ENCODE measurements at places on chromosomes 12 and 14. TPM values are rescaled to one million over a fixed set of nuclear protein-coding genes. Genes with fewer than 3 reads are reported as not detected.

DNA sequence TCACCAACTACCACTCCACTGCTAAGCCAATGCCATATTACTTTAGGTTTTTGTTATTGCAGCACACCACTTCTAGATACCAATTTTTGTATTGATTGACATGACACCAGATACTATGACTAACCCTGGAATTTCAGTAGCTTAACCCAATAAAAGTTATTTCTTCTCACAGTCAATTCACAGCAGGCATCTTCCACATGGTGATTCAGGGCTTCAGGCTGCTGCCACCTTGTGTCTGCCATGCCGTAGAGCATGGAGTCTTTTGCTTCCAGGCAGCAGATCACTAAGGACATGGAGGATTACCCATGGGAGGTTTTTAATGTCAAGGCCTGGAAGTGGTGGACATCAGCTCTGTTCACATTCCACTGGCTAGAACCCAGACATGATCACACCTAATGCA lies 56.4 kb upstream of the LTA4H start:
- H3K27ac ChIP-seq = no peak overlapping the region
- H3K4me3 ChIP-seq = no peak overlapping the region
- DNase-seq = no peak
- no peaks in the 10 kb centered on the region for H3K27me3 ChIP-seq

GRCh38 chr12:40335991-40336390 lies 111.2 kb downstream of the LRRK2 start:
- H3K27ac ChIP-seq = no peak overlapping the region
- DNase-seq = no peak
- H3K4me3 ChIP-seq = no peak overlapping the region
- no peaks in the 10 kb centered on the region for H3K4me1 ChIP-seq

DNA sequence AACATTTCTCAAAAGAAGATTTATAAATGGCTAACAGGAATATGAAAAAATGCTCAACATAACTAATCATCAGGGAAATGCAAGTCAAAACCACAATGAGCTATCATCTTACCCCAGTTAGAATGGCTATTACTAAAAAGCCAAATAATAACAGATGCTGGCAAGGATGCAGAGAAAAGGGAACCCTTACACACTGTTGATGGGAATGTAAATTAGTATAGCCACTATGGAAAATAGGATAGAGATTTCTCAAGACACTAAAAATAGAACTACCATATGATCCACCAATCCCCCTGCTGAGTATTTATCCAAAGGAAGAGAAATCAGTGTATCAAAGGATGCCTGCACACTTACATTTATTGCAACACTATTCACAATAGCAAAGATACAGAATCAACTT lies 58.3 kb downstream of the GUCY2C start:
- H3K36me3 ChIP-seq = no peaks in the 10 kb centered on the region
- no peak overlapping the region for H3K27ac ChIP-seq
- H3K27me3 ChIP-seq = no peaks in the 10 kb centered on the region
- H3K4me1 ChIP-seq = no peaks in the 10 kb centered on the region
- no peak for DNase-seq

- H3K27me3 ChIP-seq = no peaks in the 10 kb centered on the region
- peaks cover under 1% of the 10 kb centered on the region for H3K4me1 ChIP-seq
- no peaks in the 10 kb centered on the region for H3K36me3 ChIP-seq
- H3K4me3 ChIP-seq = no peak overlapping the region
- H3K27ac ChIP-seq = no peak overlapping the region
Observed at GRCh38 chr12:32462908-32463307, 63.5 kb downstream of the FGD4 start.

- H3K36me3 ChIP-seq = peaks cover 22% of the 10 kb centered on the region
- H3K27me3 ChIP-seq = peaks cover 61% of the 10 kb centered on the region
- peaks cover 8% of the 10 kb centered on the region for H3K4me1 ChIP-seq
- no peak for DNase-seq
Observed at GRCh38 chr12:122205053-122205925, 1.8 kb downstream of the B3GNT4 start.

DNA sequence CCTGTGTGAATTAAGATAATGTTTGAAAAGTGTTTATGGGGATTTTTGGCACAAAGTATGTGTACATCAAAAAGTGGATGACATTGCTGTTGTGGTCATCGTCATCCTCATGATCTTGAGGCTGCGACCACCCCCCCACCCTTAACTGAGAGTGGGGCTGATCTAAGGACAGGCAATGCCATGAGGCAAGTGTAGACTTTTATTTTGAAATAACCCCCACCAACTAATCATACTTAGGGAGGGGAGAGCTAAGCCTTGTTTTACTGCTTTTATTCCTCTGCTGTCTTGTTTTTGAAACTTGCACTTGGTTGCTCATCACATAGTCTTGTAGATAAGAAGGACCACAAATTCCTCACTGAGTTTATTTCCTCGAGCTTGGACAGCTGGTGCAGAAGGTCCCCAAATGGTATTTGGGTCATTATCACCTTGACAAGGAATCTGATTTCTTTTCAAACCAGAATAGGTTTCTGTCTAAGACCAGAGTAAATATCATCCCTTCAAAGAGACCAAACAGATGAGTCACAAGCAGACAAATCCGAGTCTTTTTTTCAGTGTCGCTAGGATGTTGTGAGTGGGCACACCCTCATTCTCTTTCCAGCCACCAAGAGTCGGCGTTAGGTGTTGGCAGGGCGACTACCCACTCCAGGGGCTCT lies 23.9 kb upstream of the SMOC1 start:
- no peak overlapping the region for H3K27ac ChIP-seq
- no peaks in the 10 kb centered on the region for H3K36me3 ChIP-seq
- H3K4me3 ChIP-seq = no peak overlapping the region
- H3K4me1 ChIP-seq = peaks cover 7% of the 10 kb centered on the region
- H3K27me3 ChIP-seq = no peaks in the 10 kb centered on the region

- no peak overlapping the region for H3K4me3 ChIP-seq
- no peaks in the 10 kb centered on the region for H3K4me1 ChIP-seq
- no peak overlapping the region for H3K27ac ChIP-seq
- peaks cover 55% of the 10 kb centered on the region for H3K36me3 ChIP-seq
Observed at GRCh38 chr12:111893287-111893686, 51.3 kb downstream of the MAPKAPK5 start.

DNA sequence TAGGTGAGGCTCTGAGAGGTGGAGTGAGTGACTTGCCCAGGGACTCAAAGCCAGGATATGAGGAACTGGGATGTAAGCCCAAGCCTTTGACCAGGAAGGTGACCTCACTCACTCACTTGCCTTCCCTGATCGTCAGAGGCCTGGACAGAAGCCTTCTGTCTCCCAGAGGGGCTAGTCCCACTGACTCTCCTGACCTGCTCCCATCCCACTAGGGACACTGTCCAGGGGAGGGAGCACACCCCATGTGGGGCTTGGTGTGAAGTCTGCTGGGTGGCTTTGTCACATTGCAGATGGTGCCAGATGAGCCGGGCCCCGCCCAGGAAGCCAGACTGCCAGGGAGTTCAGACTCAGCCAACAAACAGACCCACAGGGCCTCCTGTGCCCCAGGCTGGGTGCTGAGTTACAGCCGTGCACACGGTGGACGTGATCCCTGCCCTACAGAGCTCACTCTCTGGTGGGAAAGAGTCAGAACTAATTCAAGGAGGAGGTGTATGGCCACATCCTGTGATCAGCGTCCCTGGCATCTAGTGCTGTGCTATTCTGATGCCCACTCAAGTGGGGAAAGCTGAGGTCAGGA lies 28.3 kb downstream of the MMAB start:
- peaks cover 6% of the 10 kb centered on the region for H3K4me1 ChIP-seq
- H3K27me3 ChIP-seq = peaks cover 20% of the 10 kb centered on the region
- no peak overlapping the region for H3K27ac ChIP-seq
- DNase-seq = no peak

DNA sequence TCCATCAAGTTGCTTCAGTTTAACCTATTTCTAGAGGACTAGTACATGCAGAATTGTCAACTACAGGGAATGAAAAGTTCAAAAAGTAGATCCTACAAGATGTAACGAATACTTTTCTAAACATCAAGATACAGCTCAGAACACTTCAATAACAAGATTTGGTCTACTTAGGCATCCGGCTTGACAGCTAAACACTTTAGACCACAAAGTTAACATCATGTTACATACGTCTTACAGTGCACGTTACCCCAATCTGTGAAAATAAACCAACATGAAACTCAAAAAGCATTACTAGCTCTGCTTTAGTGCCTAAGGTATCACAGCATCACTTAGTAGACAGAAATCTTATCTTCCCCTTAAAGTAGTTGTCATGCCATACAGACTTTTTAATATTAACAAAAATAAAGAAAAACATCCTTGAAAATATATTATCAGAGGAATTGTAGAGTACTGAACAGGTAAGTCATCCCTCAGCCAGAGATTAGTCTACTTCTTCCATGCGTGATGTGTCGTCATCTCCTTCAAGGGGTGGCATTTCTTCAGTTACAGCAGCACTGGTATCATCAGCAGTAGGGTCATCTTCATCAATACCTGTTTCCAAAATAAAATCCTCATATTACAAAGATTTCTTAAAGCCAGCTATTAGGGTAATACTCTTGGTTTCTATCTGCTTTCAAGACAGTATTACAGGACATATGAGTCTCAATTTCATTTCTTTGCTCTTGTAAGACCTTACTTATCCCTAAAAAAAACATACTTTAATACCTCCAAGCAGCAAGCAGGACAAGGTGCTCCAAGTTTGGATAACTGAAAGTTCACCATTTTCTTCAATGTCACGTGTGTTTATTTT lies 5.4 kb downstream of the HSP90AA1 start:
- peaks cover 9% of the 10 kb centered on the region for H3K4me1 ChIP-seq
- no peak overlapping the region for H3K27ac ChIP-seq
- peaks cover 70% of the 10 kb centered on the region for H3K36me3 ChIP-seq
- H3K27me3 ChIP-seq = no peaks in the 10 kb centered on the region
- no peak overlapping the region for H3K4me3 ChIP-seq

DNA sequence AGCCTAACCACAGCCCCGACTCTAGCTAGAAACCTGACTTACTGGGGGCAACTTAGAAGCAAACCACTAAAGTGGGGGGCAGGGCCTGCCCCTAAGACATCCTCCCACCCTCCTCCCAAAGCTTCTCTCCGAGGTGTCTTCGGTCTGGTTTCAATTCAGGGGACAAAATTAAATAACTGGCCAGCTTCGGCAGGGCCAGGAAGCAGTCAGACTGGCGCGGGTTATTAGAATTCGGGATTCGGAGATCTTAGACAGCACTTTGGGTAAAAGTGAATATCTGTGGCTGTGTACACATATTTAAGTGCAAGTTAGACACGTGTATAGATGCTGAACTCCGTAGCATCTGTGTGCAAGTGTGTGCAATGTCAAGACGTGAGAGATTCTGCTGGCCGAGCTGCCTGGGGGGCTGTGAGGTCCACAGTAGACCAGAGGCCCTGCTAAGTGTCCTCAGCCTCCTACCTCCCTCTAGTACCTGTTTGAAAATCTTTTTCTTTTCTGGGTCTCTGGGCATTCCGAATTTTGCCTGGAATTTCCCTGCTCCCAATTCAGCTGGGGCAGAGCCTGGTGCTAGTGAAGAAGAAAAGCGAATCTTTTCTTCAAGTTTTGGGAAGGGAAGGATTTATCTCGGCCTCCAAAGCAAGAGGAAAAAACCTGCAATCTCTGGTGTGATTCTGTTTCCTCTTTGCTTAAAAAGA lies 4.0 kb upstream of the HOXC10 start:
- peak; percentile 65 for DNase-seq
- H3K27ac ChIP-seq = peak overlapping the region; percentile 98
- H3K36me3 ChIP-seq = no peaks in the 10 kb centered on the region

DNA sequence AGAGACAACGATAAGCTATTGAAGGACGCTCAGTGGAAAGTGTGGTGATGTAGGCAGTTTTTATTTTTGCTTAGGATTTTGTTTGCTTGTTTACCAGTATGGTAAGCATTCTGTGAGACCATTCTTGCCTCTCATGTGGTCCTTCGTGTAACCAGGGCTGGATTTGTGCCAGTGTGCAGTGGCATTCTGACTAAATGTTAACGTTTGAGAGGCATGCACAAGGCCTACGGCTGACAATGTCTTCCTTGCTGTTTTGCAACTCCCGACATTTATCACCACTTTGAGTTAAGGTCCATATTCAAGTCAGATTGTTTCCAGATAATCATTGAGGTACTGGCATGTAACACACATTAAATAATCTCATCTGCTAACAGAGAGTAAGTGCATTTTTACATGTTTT lies 102.3 kb upstream of the BCAT1 start:
- H3K27ac ChIP-seq = no peak overlapping the region
- no peaks in the 10 kb centered on the region for H3K4me1 ChIP-seq
- no peaks in the 10 kb centered on the region for H3K27me3 ChIP-seq
- no peak for DNase-seq
- H3K4me3 ChIP-seq = no peak overlapping the region
- no peaks in the 10 kb centered on the region for H3K36me3 ChIP-seq

- no peaks in the 10 kb centered on the region for H3K36me3 ChIP-seq
- no peak overlapping the region for H3K4me3 ChIP-seq
- no peak overlapping the region for H3K27ac ChIP-seq
- no peaks in the 10 kb centered on the region for H3K4me1 ChIP-seq
- peak; percentile 75 for DNase-seq
Observed at GRCh38 chr12:77724367-77724957, 106.2 kb upstream of the NAV3 start.

- no peak for DNase-seq
- no peaks in the 10 kb centered on the region for H3K27me3 ChIP-seq
- H3K4me3 ChIP-seq = no peak overlapping the region
- no peaks in the 10 kb centered on the region for H3K36me3 ChIP-seq
Observed at GRCh38 chr12:19967431-19967830, 400.9 kb upstream of the PDE3A start.

DNA sequence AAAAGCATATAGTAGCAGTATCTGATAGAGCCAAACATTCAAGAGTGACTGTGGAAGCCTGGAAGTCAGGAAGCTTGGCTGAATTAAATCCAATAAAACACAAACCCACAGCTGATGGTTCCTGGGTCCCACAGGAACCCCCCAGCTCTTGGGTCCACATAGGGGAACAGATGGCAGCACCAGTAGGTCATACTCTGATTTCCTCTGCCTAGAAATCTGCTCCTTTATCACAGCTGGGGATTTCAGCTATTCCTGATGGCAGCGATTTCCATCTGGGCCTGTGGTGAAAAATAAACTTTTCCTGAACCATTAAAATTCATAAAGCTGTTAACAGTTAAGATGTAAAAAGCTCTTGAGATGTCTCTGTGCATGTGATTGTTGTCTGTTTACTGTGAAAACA lies 202.0 kb upstream of the FRMD6 start:
- peaks cover 33% of the 10 kb centered on the region for H3K4me1 ChIP-seq
- DNase-seq = peak; percentile 37
- H3K36me3 ChIP-seq = no peaks in the 10 kb centered on the region
- H3K27ac ChIP-seq = peak overlapping the region; percentile 16

GRCh38 chr14:31228533-31228932 lies 20.9 kb upstream of the HECTD1 start:
- H3K4me3 ChIP-seq = no peak overlapping the region
- H3K27me3 ChIP-seq = no peaks in the 10 kb centered on the region
- H3K36me3 ChIP-seq = no peaks in the 10 kb centered on the region
- DNase-seq = no peak
- H3K4me1 ChIP-seq = no peaks in the 10 kb centered on the region
- no peak overlapping the region for H3K27ac ChIP-seq

EID3 gene
- 2.7 TPM for total RNA-seq

MYF5 gene
- 31.1 TPM for total RNA-seq

FAM90A1 gene
- 0.09 TPM for total RNA-seq

CLEC2A gene
- total RNA-seq = not detected

BEST3 gene
- 41.7 TPM for total RNA-seq

MYH6 gene
- 0.66 TPM for total RNA-seq

CACNA1C gene
- total RNA-seq = 3.6 TPM

SERPINA9 gene
- not detected for total RNA-seq

MMP19 gene
- 2.7 TPM for total RNA-seq

TCL1B gene
- total RNA-seq = not detected

C12orf60 gene
- 1.4 TPM for total RNA-seq

HAL gene
- 0.18 TPM for total RNA-seq

CSRP2 gene
- 40.8 TPM for total RNA-seq

PPP2R5E gene
- 14.2 TPM for total RNA-seq
